ENCODE measurements at places on chromosomes 12 and 14. TPM values are rescaled to one million over a fixed set of nuclear protein-coding genes. Genes with fewer than 3 reads are reported as not detected.

Gene SCNN1A
- 110 TPM for total RNA-seq

Gene DPPA3
- not detected for total RNA-seq

Gene TMEM63C
- 1.4 TPM for total RNA-seq

Gene AREL1
- 31.6 TPM for total RNA-seq

Gene KCNH3
- total RNA-seq: not detected

Gene FAM181A
- not detected for total RNA-seq

Gene VRTN
- not detected for total RNA-seq

Gene TSPAN31
- total RNA-seq: 82.2 TPM

Gene MANSC1
- 0.24 TPM for total RNA-seq

Gene ALG10
- total RNA-seq: 6.2 TPM

Gene ZDHHC22
- not detected for total RNA-seq

Gene KRT79
- total RNA-seq: 0.21 TPM

Gene PTGER2
- not detected for total RNA-seq

Gene ABCD2
- total RNA-seq: not detected

Gene AQP6
- total RNA-seq: not detected
